ENCODE measurements at places on chromosomes 1 and 21. TPM values are rescaled to one million over a fixed set of nuclear protein-coding genes. Genes with fewer than 3 reads are reported as not detected.
A peak's percentile ranks its signal among the peaks of the same experiment; 100 is the strongest.

FCRL5 gene
- 1.2 TPM for total RNA-seq

LIN28A gene
- total RNA-seq = not detected

VWA5B1 gene
- total RNA-seq = not detected

SPAG17 gene
- not detected for total RNA-seq

GBP4 gene
- 5.0 TPM for total RNA-seq

TFF2 gene
- total RNA-seq = not detected

DNAJC28 gene
- not detected for total RNA-seq

S100A12 gene
- total RNA-seq = not detected

SLC45A3 gene
- 12.7 TPM for total RNA-seq

ARHGAP30 gene
- total RNA-seq = 31.4 TPM

GNAT2 gene
- not detected for total RNA-seq

CLCA4 gene
- total RNA-seq = 14.1 TPM

DNA sequence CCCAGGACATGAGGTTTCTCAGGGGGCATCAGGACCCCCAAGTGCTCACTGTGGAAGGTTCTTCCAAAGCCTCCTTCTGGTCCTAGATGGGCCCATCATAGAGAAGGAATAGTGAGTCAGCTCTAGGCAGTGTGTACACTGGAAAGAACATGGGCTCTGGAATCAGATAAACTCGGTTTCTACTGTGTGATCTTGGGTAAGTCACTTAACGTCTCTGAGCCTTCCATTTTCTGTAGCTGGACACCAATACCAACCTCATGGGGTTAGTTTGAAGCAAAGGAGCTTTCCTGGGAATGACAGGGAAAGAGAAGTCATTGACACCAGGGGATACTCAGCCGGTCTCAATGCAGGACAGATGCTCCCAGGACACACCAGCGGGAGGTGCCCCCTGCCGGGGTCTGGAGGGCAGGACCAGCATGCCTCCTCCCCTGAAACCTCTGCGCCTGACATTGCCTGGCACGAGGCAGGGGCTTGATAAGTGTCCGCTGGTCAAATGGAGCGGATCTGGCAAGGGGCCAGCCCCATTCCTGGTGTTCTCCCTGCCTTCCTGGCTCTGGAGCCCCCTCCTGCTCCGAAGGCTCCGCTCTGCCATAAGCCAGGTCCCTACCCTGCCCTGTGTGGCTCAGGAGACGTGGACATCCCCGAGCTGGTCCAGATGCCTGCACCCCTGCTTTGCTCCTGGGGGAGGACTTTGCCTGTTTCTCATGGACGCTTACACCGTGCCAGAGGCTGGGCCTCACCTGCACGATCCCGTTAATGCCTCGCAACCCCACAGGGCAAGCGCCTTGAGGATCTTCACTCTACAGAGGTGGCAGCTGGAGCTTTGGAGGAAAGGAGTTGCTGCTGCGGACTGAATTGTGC lies 52.8 kb downstream of the EDN2 start:
- DNase-seq = peak; percentile 46

DNA sequence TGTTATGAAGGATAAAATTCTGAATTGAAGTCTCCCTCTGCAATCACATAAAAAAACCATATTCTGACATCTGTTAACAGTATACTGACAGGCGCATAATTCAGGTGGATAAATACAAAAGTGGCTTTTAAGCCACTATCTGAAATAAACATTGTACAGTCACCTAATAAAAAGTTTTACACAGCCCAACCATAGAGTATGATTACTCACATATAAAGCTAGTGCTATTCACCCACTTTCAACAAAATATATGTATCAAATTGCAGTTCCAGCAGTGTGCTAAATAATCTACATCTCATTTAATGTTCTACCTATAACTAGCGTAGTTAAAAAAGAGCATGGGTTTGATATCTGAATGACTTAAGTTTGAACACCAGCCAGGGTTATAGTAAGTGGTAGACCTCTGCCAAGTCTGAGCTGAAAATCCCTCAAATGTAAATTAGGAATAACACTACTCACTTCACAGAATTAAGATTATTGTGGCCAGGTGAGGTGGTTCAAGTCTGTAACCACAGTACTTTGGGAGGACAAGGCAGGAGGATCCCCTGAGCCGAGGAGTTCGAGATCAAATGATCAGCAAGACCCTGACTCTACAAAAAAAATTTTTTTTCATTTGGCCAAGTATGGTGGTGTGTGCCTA lies 3.9 kb downstream of the EGLN1 start:
- no peak for DNase-seq

DNA sequence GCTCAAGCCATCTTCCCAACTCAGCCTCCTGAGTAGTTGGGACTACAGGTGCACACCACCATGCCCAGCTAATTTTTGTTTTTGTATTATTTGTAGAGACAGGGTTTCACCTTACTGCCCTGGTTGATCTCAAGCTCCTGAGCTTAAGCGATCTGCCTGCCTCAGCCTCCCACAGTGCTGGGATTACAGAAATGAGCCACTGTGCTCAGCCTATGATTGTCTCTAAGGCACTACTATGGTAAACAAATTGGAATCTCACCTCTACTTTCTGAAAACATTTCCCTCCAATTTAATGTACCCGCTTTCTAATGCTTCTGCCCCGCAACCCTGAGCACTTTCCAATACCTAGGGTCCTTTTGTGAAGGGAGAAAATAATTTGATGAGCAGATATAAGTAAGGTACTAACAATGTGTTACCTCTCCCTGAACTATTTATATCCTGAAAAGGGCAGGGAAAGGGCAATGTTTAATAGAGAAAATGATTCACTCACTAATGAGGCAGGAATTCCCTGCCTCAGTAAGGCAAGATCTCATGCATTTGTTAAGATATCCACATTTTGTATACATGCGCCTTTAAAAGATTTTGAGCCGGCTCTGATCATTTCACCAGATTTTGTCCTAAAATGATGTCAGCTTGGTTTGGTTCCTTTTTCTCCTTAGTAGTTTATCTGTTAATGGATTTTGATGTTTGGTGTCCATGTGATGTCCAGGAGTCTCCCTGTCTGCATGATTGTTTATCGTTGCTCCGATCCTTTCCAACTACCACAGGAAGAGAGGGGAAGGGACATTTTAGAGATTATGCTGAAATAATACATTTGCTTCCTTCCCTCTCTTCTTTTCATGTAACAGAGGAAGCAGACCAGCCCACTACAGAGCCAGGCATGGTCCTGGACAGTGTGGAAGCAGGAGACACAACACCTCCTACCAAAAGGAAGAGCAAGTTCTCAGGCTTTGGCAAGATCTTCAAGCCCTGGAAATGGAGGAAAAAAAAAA lies 47.3 kb upstream of the RCC1 start:
- no peak for DNase-seq

- no peak for DNase-seq
Observed at GRCh38 chr1:158035976-158036583, 42.6 kb downstream of the KIRREL1 start.

- DNase-seq = no peak
Observed at GRCh38 chr1:205692423-205692822, 12.1 kb upstream of the SLC45A3 start.

- DNase-seq = no peak
Observed at GRCh38 chr1:62131093-62131725, 63.4 kb upstream of the L1TD1 start.

- DNase-seq = no peak
Observed at GRCh38 chr1:788835-789234, 102.4 kb upstream of the OR4F16 start.

- no peak for DNase-seq
Observed at GRCh38 chr1:53654216-53655210, 84.5 kb downstream of the GLIS1 start.

GRCh38 chr1:90550626-90551406 lies 166.3 kb downstream of the BARHL2 start:
- no peak for DNase-seq

DNA sequence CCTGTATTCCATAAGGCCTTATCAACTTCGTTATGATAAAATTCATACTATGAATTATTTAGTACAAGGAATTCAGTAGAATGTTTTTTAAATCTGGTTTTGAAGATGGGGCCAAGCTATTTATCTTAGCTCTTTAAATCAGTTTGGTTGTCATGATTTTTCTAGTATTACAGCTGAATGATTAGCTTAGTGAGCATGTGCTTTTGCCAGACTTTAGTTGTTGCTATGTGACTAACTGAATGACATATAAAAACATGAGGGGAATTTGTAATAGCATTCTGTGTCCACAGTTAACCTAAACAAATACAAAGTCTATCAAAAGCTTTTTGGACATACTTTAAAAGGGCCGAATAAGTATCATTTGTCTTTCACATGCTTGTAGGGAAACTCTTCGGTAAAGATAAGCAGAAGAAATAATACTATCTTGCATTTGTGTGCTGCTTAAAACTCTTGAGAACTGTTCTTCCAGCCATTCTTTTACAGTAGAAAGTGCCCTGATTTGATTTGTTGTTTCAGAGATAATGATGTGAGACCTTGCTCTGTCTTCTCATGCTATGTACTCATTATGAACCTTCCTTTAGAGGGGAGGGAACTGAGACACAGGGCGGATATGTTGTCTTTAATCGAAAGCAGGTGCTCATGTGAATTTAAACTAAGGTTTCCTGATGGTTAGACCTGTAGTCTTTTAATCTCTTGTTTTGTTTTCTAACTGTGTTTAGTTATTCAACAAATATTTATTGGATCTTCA lies 18.8 kb downstream of the NEK7 start:
- DNase-seq = no peak

GRCh38 chr21:43758111-43758641 lies 17.9 kb downstream of the CSTB start:
- no peak for DNase-seq

DNA sequence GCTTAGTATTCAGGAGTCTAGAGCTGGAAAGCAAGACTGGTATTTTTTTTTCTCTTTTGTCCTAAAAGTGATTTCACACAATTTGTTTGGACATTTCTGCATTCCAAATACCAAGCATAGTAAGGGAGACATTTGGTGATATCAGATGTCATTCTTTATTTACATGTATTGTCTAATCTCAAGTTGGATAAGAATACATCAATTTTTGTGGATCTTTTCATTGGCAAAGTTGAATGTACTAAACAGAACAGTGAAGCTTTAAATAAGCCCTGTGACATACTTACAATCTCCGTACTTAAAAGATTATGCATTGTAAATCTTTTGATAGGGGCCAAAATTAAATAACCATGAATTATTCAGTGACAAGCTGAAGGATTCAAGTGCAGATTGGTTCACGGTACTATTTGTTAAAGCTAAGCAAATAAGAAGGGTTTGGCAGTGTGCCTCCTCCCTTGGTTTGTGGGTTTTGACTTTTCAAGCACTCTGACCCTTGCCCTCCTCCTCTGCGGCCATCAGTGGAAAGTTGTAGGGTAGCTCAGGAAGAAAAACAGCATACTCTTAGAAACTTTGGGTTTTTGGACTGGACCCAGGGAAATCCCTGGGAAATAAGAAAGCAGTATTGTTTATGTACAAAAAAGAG lies 663.7 kb downstream of the ADGRL2 start:
- peak; percentile 22 for DNase-seq

GRCh38 chr1:167339405-167339804 lies 118.7 kb downstream of the POU2F1 start:
- no peak for DNase-seq

- DNase-seq = no peak
Observed at GRCh38 chr1:115135681-115136080, 46.4 kb upstream of the TSPAN2 start.

GRCh38 chr1:227786673-227787512 lies 28.6 kb upstream of the PRSS38 start:
- DNase-seq = no peak

DNA sequence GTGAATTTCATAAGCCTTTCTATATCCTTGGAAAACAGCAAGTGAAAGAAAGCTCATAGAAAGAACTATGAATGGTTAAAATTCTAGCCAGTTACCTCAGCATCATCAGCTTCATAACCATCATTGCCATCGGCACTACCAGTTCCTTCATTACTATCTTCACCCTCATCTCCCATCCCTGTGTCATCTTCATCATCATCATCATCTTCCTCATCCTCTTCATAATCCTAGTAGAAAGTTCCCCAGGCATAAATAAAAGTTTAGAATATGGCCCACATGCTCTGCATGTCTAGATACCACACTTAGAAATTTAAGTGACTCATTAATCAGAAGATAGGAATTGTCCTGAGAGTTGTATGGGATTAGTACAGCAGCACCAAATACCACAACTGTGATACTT lies 49.0 kb downstream of the TPR start:
- no peak for DNase-seq

DNA sequence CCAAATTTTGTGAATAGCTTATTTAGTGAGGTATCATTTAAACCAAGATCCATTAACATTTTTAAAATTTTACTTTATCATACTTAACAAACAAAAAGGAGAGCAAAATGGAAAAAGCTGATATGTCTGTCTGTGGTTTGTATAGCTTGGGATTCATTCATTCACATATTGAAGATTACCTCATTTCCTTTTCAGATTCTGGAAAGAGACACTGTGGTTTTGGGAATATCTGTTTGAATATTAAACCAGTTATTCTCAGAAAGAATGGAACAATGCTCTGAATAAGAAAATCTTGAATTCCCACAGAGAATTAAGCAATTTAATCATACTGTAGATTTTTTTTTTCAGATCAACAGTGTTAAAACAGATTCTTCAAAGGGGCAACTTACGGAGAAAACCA lies 93.8 kb upstream of the PRDX6 start:
- DNase-seq = no peak

- no peak for DNase-seq
Observed at GRCh38 chr1:223837206-223837605, 8.5 kb downstream of the TP53BP2 start.

GRCh38 chr21:28952686-28953085 lies 40.0 kb downstream of the LTN1 start:
- DNase-seq = no peak

- DNase-seq = no peak
Observed at GRCh38 chr21:28770867-28771661, 221.6 kb downstream of the LTN1 start.

DNA sequence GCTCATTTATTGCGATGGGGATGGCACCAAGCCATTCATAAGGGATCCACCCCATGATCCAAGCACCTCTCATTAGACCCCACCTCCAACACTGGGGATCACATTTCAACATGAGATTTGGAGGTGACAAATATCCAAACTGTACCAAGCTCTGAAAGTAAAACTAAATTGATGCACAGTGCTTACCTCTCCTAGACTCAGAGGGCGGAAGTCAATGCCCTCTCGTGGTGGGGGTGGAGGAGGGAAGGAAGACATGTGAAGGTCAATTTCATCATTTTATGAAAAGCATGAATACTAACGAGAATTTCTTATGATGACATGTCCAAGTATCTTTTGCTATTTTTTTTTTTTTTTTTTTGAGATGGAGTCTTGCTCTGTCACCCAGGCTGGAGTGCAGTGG lies 120.0 kb downstream of the PGBD5 start:
- no peak for DNase-seq

Data from Peyer's patch (tissue), 4 donors.